ENCODE measurements at places on chromosomes 6 and 20. TPM values are rescaled to one million over a fixed set of nuclear protein-coding genes. Genes with fewer than 3 reads are reported as not detected.
A peak's percentile ranks its signal among the peaks of the same experiment; 100 is the strongest.

RBM24 gene
- polyA plus RNA-seq = 190 TPM

FAM83B gene
- not detected for polyA plus RNA-seq

DNA sequence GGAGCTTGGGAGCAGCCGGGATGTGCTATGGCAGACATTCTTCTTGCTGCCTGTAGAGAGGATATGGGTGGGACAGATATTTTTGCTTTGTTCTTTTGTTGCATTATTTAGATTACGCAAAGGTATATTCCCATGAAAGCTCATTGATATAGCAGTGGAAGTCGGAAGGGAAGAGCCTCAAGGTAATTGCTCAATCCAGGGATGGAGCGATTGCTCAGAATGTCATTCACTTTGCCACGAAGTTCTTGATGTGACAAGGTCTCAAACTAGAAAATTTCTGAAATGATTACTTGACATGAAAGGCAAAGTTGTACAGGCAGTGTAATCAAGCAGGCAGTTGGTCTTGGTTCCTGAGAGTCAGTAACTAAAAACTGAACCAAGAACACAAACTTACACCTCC, 615.6 kb upstream of the CDH4 start:
- no peaks in the 10 kb centered on the region for H3K4me1 ChIP-seq
- H3K27me3 ChIP-seq = no peaks in the 10 kb centered on the region
- no peak for DNase-seq
- no peak overlapping the region for H3K27ac ChIP-seq
- H3K4me3 ChIP-seq = no peak overlapping the region
- no peaks in the 10 kb centered on the region for H3K36me3 ChIP-seq

DNA sequence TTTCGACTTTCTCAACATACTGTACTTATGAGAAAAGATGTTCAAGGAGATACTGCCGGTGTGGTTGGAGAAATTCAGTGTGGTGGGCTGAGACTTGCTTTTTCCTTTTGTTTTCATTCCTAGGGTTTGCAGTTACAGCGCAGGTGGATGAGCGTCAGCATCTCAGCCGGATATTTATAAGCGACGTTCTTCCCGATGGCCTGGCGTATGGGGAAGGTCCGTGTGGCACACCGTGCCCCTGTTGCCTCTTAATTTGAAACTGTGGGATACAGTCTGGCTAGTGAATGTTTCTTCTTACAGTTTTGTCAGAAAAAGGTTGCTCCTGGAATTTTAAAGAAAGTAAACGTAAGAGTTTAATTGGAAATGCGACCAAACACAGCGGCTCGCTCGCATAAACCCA, 81.7 kb upstream of the CLDN20 start:
- no peak overlapping the region for H3K27ac ChIP-seq
- H3K4me3 ChIP-seq = no peak overlapping the region
- DNase-seq = no peak
- no peaks in the 10 kb centered on the region for H3K36me3 ChIP-seq

GRCh38 chr6:32195652-32195901, 3.1 kb upstream of the GPSM3 start:
- DNase-seq = peak; percentile 100
- H3K36me3 ChIP-seq = no peaks in the 10 kb centered on the region
- H3K27ac ChIP-seq = peak overlapping the region; percentile 93
- H3K4me3 ChIP-seq = peak overlapping the region; percentile 37
- no peaks in the 10 kb centered on the region for H3K27me3 ChIP-seq
